Cardiac septum (tissue), 1 donor: ENCODE measurements at places on chromosomes 16 and 17. TPM values are rescaled to one million over a fixed set of nuclear protein-coding genes. Genes with fewer than 3 reads are reported as not detected.

Gene PRSS33
- not detected for total RNA-seq

Gene NPIPB9
- 1.6 TPM for total RNA-seq

Gene MAFG
- total RNA-seq: 24.4 TPM

Gene CIBAR2
- total RNA-seq: not detected

DNA sequence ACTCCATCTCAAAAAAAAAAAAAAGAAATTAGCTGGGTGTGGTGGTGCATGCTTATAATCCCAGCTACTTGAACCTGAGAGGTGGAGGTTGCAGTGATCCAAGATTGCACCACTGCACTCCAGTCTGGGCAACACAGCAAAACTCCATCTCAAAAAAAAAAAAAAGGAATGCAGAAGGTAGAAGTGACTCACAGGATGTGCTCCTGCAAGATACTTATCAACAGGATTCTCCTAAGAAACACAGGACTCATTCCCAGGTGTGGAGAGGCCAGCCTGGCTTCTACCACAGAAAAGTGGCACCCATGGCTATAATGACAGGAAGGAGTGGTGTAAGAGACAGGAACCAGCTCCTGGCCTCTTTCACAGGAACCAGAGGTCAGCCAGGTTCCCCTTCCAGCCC lies 13.8 kb downstream of the ELMO3 start:
- no peak for DNase-seq

- DNase-seq: no peak
Observed at GRCh38 chr17:63740464-63741142, 996 bp downstream of the STRADA start.

GRCh38 chr16:17666293-17666692 lies 195.5 kb upstream of the XYLT1 start:
- DNase-seq: no peak

GRCh38 chr17:8121681-8122421 lies 2.1 kb downstream of the HES7 start:
- peak; percentile 79 for DNase-seq

DNA sequence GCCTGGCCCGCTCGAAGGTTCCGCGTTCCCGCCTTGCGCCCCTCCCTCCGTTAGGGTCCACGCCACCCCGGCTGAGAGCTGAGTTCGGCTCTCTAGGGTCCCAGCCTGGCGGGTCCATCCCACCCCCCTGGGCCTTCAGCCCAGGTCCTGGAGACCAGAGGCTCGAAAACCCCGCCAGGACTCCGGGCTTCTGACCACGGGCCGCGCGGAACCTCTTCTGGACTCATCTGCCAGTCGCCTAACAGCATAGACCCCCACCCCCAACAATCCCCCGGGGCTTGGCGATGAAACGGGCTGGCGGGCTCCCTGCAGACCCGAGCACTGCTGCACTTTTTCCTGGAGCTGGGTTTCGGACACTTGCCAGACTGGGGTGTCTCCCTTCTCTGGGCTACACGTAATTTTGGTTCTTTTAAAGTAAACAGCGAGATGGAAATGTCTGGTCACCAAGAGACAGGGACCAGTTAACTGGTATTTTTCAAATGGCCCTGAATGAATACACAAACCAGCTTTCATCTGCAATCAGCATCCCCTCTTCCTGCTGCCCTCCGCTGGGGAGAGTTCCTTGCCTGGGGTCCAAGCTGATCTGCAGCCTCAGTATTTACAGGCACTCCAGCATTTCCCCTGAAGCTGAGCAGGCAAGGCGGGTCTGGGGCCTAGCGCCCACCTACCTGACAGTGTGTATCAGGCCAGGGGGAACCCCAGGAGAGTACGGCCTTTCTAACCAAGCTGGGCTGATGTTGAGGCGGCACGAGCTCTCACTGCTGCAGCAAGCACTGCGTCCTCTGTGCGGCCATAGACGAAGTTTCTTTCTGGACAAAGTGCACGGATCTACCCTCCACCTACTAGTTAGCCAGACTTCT lies 639 bp upstream of the TRIM65 start:
- DNase-seq: no peak

DNA sequence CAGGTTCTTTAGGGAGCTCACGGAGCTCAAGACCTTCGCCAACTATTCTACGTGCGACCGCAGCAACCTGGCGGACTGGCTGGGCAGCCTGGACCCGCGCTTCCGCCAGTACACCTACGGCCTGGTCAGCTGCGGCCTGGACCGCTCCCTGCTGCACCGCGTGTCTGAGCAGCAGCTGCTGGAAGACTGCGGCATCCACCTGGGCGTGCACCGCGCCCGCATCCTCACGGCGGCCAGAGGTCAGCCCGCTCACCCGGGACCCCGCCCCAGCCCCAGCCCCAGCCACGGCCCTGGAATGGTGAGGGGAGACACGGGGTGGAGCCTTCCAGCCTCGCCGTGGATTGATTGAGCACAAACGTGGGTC lies 13.5 kb downstream of the SARM1 start:
- no peak for DNase-seq

DNA sequence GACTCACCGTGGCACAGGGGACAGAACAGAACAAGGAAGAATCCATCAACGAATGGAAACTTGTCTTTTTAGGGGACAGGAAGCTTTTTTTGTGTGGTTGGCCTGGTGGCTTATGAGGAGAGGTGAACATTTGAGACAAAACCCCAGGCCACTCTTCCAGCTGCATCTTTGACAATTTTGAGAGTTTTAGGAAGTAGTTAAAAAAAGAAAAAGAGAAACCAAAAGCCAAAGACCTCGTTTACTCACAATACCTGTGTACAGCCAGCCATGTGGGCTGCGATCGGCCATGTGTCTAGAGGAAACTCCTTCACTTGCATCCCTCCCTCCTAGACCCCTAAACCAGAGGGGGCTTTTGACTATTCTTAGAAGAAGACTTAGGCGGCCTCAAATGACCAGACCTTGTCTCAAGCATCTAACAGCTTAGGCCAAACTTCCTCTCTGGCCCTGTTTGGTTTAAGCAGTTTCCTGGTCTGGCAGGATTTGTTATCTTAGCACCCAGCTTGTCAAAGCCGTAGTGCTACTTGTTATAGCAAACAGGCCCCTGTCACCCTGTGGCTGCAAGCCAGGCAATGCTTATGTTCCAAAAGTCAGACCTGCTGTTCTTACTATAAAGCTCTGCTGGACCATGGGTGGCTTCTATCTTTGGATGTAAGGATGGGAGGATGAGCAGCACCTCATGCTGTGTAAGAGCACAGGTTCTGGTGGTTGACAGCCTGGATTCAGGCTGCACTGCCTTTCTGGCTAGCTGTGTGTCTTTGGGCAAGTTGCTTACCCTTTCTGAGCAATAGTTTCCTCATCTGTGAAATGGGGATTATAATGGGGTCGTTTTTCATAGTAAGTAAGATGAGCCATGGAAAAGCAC lies 17.7 kb downstream of the KSR1 start:
- DNase-seq: no peak

GRCh38 chr16:48157302-48157701 lies 1.5 kb upstream of the ABCC12 start:
- no peak for DNase-seq

DNA sequence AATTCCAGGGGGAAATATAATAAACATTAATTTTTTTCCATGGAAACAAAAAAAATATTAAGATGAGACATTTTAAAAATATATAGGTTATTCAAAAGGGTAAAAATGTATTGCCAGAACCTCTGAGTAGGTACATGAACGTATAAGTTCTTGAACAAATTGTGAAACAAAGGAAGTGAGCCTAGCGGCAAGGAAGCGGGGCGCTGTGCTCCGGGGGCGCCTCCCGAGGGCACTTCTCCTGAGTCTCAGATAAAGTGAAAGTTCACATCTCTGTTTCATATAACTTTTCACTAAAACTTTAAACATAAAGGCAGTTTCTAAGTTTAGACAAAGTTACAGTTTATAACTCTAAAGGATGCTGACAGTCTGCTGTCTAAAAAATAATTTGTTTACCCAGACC lies 52.3 kb downstream of the TNRC6C start:
- no peak for DNase-seq
